T-cell (primary cell): ENCODE measurements at places on chromosomes 4 and X. TPM values are rescaled to one million over a fixed set of nuclear protein-coding genes. Genes with fewer than 3 reads are reported as not detected.

The MAGED4 gene
- total RNA-seq, result 0.43 TPM

The ENPP6 gene
- total RNA-seq, result not detected

The KDR gene
- total RNA-seq, result not detected

DNA sequence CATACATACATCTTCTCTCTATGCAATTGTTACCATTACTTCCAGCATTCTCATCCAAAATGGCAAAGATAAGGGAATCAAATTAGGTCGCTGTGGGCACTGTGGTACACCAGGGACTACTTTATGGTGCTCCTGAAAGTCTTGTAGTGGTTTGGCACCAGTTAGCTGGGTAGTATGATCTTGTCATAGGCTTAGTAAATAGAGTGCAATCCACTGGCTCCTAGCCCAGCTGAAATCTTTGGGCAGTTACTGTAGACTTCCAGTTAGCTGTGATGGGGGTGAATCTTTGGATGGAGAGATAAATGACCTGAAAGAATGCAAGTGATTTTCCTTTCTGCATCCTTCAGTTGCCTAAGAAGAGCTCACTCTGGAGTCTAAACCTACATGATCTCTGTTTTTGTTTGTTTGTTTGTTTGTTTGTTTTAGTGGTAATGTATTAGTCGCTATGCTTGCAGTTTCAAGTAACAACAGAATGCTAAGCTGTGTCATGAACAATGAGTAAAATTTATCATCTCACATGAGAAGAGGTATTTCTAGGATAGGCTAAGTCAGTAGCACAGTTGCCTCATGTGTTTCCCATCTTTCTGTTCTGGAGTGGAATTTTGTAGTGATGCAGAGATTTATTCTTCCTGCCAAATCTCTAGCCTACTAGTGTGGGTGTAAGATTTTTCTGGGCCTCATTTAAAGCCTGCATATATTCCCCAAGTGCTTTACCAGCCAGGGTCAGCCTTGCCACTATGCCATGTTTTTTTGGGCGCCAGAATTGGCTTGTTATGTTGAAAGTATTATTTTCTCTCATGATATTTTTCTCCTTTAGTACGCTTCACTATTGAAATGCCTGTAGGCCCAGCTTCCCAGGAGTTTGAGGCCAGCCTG lies 24.2 kb downstream of the HERC3 start:
- H3K27me3 ChIP-seq, result no peaks in the 10 kb centered on the region
- peaks cover 13% of the 10 kb centered on the region for H3K4me1 ChIP-seq
- DNase-seq, result no peak
- H3K4me3 ChIP-seq, result no peak overlapping the region

DNA sequence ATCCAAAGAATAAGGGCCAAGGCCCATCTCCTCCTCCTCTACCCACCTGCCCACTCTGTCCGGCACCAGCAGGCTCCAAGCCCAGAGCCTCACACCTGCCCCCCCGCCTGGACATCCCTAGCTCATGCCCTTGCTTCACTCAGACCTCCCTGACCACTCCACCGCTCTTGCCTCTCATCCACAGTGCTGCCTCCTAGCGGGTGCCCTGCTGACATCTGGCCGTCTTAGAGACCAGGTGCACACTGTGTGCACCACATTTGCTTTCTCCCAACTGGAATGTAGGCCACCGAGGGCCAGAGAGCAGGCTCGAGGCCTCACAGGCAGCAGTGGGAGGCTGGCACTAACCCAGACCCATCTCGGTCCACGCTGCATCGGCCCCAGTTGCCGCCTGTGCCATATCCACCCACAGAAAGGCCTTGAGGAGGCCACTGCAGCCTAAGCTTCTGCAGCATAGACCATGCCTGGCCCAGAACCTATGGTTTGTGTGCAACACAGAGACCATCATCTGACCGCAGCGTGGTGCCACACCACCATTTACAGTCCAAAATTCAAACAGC lies 13.5 kb downstream of the LETM1 start:
- H3K4me1 ChIP-seq, result peaks cover 5% of the 10 kb centered on the region
- peaks cover 9% of the 10 kb centered on the region for H3K36me3 ChIP-seq
- no peak overlapping the region for H3K27ac ChIP-seq

GRCh38 chr4:8211251-8211650 lies 12.2 kb downstream of the SH3TC1 start:
- no peak overlapping the region for H3K27ac ChIP-seq
- H3K27me3 ChIP-seq, result no peaks in the 10 kb centered on the region

DNA sequence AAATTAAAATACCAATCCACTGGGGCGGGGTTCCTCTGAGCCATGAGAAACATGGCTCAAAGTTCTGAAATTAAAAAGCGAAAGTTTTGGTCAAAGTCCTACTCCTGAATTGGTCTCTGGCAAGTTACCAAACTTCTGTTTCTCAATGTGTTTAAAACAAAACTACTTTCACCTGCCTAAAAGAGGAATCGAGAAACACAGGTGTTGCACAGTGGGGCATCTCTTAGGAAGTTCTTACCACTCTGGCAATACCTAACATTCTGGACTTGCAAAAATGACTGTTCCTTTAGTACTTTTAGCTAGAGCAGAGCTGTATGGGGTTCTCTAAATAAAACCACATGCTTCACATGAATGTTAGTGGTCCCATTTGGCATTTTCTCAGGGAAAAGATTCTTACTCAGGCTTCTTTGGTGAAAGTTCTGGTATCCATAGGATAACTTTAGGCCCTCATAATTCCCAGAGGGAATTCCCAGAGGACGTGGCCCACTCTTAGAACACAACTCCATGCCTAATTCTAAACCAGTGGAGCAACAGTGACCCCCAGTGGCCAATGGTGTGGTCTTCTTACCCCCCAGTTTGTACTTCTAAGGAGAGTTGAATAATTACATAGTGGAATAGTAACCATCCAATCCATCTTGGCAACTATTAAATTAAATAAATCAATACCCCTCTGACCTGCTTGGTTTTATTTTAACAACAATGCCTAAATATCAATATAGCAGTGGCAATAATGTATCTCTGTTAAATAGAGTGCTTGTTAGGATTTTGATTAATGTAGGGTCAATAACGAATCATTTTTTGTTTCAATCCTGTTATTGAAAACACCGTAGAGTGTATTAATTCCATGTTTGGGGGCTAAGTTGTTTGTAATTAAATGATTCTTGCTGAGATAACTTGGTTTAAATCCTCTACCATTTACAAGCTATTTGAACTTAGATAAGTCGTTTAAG lies 21.9 kb downstream of the BMP3 start:
- H3K27me3 ChIP-seq, result no peaks in the 10 kb centered on the region
- no peak overlapping the region for H3K4me3 ChIP-seq
- H3K4me1 ChIP-seq, result no peaks in the 10 kb centered on the region
- peak; percentile 40 for DNase-seq
- H3K27ac ChIP-seq, result no peak overlapping the region
- no peaks in the 10 kb centered on the region for H3K36me3 ChIP-seq

DNA sequence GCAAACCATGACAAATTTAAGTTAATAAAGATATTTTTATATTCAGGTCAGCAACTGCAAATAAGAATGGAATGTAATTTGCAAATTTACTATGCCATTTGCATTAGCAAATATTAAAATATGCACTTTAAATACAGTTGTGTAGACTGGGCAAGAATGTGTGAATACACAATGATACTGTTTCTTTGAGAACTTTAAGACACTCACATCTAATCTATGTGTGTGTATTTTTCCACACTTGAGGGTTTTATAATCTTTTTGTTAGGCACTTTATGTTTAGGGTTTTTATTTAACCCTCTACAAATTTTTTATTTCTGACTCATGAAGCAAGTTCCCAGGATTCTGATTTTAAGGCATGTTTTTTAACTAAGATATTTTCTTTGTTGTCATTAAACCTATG lies 23.9 kb upstream of the NDNF start:
- H3K4me1 ChIP-seq, result peaks cover 3% of the 10 kb centered on the region
- H3K36me3 ChIP-seq, result no peaks in the 10 kb centered on the region
- no peaks in the 10 kb centered on the region for H3K27me3 ChIP-seq
- no peak overlapping the region for H3K4me3 ChIP-seq
- DNase-seq, result no peak

DNA sequence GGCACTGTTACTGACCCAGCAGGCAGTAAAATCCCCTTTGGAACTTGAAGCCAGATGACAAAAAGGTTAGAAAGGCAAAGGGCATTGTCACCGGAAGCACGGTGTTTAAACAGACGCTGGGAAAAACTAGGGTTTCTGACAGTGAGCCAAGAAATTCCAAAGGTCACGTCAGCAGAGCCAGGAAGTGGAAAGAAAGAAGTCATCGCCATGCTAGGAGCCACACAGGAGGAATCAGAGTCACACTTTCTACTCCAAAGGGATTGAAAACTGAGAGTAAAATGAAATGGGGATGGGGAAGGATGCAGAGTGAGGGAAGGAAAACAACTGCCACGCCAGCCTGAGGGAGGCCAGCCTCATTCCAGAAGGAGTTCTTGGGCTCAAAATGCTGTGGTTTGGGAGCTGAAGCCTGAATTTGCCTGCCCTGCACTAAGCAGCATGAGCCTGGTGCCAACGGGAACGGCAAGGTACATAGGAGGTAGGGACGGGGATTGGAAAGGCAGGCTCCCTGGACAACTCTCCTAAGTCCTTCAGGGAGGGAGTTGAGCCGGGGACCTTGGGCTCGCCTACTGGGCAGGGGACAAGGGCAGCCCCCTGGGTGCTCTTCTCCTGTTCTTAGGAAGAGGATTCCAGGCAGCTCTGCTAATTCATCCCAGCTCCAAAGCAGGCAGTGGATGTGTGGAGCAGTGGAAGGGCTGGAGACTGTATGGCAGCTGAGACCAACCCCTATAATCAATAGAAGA lies 66.8 kb downstream of the SOWAHB start:
- H3K27ac ChIP-seq, result no peak overlapping the region
- H3K27me3 ChIP-seq, result no peaks in the 10 kb centered on the region

DNA sequence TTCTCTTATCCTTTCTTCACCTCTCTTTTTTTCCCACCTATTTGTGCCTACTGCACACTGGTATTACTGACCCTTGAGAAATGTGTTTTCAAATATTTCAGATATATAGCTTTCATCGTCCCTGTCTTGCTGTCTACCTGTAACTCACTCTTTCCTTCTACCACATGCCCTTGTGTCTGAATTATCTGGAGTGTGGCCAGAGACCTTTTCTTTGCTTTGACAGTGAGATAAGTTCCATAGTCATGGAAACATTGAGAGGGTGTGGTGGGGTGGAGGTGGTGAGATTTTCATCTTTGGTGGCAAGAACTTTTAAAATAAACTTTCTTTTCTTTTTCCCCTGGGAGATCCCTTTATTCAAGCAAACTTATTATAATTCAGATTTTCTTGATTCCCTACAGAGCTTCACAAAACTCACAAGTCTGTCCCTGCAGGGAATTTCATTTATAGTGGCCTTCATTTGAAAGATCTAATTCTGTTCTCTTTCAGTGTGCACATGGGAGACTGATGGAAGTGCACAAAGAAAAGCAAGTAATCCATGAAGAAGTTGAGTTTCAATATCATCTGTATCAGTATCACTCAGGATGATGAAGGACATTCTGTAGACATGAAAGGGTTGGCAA lies 95.7 kb downstream of the SH2D1A start:
- H3K36me3 ChIP-seq, result no peaks in the 10 kb centered on the region
- DNase-seq, result no peak
- H3K4me1 ChIP-seq, result no peaks in the 10 kb centered on the region
- no peak overlapping the region for H3K27ac ChIP-seq
- no peak overlapping the region for H3K4me3 ChIP-seq
- H3K27me3 ChIP-seq, result no peaks in the 10 kb centered on the region

DNA sequence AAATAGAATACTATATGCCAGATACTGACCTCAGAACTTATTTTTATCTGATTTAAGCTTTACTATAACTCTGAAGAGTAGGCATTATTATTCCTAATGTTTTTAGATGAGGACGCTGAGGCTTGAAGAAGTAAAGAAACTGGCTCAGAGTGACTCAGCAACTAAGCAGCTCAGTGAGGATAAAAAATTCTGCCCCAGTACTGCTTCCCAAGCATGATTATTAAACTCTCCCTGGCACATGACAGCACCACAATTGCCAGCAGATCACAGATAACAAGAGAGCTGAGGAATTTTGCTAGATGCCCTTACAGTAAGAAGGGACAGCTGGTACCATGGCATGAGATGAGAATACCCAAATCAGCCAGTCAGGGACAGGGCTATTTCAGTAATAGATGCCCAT lies 219.4 kb downstream of the NKX6-1 start:
- DNase-seq, result no peak
- H3K4me1 ChIP-seq, result no peaks in the 10 kb centered on the region
- H3K27me3 ChIP-seq, result no peaks in the 10 kb centered on the region
- no peak overlapping the region for H3K27ac ChIP-seq
- H3K36me3 ChIP-seq, result no peaks in the 10 kb centered on the region
- no peak overlapping the region for H3K4me3 ChIP-seq
